ENCODE measurements at places on chromosomes 3 and 15. TPM values are rescaled to one million over a fixed set of nuclear protein-coding genes. Genes with fewer than 3 reads are reported as not detected.

GP5 gene
- 0.14 TPM for total RNA-seq

KLHL25 gene
- total RNA-seq = 3.7 TPM

SHF gene
- 2.0 TPM for total RNA-seq

ADAMTS9 gene
- total RNA-seq = 5.2 TPM

STAB1 gene
- 0.57 TPM for total RNA-seq

DAPK2 gene
- 1.5 TPM for total RNA-seq

SECISBP2L gene
- 25.9 TPM for total RNA-seq

DIPK2A gene
- total RNA-seq = 66.4 TPM

GOLGA8N gene
- total RNA-seq = 4.4 TPM

TMEM108 gene
- not detected for total RNA-seq

PRR20G gene
- total RNA-seq = not detected

GABRR3 gene
- 0.09 TPM for total RNA-seq

ZNF654 gene
- 12.1 TPM for total RNA-seq

LRTM1 gene
- total RNA-seq = not detected

NDUFB5 gene
- total RNA-seq = 182 TPM

UROC1 gene
- not detected for total RNA-seq

GRIP2 gene
- 0.55 TPM for total RNA-seq

DUOXA1 gene
- not detected for total RNA-seq

HDDC3 gene
- total RNA-seq = 10.0 TPM

ISG20 gene
- 4.8 TPM for total RNA-seq

THAP10 gene
- 1.0 TPM for total RNA-seq

LRRIQ4 gene
- total RNA-seq = not detected

SAMD7 gene
- not detected for total RNA-seq

All from smooth muscle cell of bladder (primary cell).